ENCODE measurements at places on chromosomes 12 and 14.

- no peak for DNase-seq
Measured at GRCh38 chr12:62248873-62249272, 11.3 kb upstream of the USP15 start.

DNA sequence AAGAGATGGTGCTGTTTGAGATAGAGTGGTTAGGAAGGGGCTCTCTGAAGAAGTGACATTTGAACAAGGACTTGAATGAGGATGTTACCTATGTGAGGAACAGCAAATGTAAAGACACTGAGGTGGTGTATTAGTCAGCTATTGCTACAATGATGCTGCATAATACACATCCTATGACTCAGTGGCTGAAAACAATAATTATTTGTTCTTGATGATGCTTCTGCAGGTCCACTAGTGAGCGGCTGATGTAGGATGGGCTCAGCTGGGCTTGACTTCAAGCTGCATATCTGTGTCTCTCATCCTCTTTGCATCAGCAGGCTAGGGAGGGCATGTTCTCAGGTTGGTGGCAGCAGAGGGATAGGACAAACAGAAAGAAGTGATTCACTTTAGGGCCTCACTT, 21.4 kb upstream of the CLMN start:
- DNase-seq = no peak

- peak; percentile 26 for DNase-seq
Measured at GRCh38 chr14:31419967-31420318, 407 bp downstream of the HEATR5A start.

GRCh38 chr12:64299628-64300027, 77.5 kb upstream of the KICS2 start:
- no peak for DNase-seq

DNA sequence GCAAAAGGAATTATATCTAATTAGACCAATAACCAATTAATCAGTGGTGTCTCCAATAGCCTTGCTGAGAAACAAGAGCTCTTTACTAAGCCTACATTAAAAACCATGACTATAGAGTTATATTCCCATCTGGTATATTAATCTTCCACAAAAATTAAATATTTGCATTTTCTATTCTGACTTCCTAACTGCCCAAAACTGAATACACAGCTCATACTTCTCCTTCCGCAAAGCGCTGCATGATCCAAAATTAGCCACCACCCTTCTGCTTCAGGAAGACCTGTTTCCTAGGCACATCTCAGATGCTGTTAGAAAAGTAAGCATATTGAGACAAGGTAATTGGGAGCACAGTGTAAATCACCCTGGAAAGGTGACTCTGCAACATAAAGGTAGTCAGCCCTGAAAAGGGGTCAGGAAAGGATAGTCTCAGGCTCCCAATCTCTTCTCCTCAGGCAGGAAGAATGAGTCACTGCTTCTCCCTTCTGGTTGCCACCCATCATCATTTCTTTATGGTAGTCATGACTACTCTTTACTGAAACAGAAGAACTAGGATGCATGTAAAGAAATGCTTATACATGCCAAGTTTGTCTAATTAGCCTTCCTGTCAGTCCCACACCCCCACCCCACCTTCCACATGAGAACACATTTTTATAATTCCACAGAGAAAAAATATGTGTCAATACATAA, 54.3 kb downstream of the PLCZ1 start:
- DNase-seq = no peak

GRCh38 chr14:32224737-32225377, 21.8 kb upstream of the RNU6-8 start:
- no peak for DNase-seq

- DNase-seq = no peak
Measured at GRCh38 chr14:58109744-58110143, 42.3 kb downstream of the ARMH4 start.

- DNase-seq = no peak
Measured at GRCh38 chr12:63930971-63931370, 86.5 kb downstream of the SRGAP1 start.

DNA sequence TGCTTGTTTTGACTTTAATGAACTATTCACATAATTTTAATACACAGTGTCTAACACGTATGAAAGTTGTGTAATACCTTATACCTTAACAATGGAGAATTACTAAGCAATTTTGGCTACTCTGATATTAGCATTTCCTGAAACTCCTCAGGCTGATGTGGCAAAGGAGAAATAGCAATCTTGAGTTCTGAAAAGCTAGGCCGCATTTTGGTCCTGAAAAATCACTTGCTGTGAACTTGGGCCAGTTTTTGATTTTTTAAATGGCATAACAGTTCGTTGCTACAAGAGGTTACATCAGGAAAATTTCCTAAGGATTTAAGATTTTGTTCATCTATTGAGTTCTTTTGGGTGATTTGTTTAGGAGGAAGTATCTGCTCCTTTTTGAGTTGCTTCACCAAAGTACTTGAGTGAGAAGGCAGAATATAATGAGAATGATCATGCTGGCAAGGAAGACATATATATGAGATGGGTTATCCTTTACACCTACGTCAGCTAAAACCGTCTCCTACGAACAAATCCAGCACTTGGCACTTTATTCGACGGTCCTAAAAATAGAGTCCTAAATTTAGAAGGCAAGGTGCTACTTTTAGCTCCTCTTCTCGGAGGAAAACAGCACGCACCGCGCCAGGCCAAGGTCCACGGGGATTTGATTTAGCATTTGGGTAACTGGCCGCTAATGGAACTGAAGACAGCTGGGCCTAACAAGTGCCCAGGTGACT, 32.2 kb downstream of the MIA2 start:
- DNase-seq = no peak

- DNase-seq = no peak
Measured at GRCh38 chr12:82593143-82593542, 93.6 kb upstream of the TMTC2 start.

DNA sequence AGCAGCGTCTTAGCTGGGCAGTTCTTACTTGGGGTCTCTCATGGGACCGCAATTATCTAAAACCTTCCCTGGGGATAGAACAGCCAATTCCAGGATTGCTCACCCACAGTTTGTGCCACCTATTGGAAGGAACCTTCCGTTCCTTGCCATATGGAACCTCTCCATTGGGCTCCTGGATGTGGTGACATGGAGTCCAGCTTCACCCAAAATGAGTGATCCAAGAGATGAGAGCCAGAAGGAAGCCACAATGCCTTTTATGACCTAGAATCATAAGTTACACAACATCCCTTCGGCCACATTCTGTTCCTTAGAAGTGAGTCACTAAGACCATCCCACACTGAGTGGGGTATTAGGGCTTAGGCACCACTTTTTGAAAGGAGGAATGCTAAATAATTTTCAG, 164.4 kb downstream of the FBXL14 start:
- DNase-seq = no peak

GRCh38 chr14:87214558-87214957, 778.4 kb downstream of the GALC start:
- DNase-seq = no peak

- no peak for DNase-seq
Measured at GRCh38 chr14:52917735-52918134, 33.1 kb downstream of the FERMT2 start.

DNA sequence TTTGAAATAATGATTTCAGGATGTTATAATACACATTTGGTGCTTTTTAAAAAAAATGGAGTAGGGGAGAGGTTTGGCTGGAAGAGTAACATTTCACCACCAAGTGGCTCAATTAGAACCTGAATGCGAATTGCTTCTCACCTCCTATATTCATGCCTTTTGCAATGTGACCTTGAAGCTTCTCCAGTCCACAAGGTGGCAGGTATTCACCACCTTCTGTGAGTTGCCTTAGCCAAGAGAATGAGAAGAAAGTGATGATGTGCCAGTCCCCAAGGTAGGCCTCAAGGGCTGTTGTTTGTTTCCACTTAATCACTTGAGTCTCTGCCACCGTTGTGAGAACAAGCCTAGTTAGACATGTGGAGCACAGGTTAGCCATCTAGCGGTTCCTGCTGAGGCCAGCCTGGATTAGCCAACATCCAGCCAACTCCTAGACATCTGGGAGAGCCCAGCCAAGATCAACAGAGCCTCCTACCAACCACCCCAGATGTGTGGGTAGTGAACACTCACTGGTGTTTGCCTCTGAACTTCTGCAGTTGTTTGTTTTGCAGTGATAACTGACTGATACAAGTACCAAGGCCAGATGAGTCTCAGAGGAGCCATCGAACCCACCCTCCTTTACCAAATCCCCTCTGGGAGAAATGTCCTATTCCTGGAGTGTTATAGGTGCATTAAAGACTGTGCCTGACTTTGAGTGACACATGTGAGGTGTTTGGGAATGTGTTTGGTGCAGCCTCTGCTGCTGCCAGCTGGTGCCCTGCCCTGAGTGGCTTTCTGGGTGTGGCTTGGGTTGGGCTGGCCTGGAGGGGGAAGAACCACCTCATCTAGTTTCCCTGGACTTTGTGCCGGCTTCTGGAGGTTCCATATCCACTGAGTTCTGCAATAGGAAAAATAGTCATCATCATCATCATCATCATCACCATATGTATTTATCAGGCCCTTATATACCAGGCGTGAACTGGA, 132.5 kb upstream of the RFLNA start:
- no peak for DNase-seq

DNA sequence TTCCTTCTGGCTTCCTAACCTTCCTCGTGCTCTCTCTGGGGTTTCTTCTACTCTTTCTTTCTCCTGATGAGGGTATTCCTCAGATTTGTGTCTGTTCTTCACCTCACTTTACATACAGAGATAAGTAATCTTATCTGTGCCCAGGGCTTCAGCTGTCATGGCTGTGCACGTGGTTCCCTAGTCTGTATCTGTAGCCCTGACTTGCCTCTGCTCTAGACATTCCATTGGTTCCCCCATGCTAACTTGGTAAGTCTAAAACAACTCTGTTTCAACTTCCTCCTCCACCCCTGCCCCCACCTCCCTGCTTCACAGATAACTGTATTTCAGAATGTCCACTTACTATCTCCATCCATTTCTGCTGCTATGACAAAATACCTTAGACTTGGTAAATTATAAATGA, 10.8 kb downstream of the DIP2B start:
- DNase-seq = no peak

DNA sequence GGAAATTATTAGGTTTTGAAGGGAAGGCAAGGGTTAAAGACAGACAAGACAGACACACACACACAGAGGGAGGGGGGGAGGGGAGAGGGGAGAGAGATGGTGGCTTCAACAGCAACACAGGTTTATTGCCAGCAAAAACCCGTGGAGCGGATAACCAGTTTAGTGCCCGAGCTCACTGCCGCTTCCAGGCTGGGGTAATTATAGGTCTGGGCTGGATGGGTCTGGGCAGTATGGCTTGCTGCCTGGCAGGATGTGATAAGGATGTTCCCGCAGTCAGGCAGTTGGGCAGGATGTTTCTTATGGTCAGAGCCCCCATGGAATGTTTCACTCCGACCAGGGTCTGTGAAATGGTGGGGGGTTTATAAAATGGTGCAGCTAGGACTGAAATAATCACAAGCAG, 4.4 kb upstream of the TDRD9 start:
- DNase-seq = no peak

- DNase-seq = no peak
Measured at GRCh38 chr12:98402091-98402490, 113.3 kb upstream of the TMPO start.

DNA sequence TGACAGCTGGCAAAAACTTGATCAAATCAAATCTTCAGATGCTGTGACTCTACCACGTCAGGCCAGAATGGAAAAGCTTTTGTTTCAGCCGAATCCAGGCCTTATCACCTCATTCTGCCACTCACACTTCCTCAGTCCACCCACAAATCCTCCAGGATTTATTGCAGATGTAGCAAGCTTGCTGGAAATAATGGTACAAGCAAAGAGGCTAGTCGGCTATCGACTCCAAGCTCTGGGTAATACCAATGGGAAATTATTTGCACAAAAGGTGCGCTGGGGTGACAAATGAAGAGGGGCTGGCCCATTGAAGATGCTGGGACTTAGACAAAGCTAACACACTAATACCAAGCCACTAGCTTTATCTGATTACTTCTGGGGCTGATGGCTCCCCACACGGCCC, 250.5 kb downstream of the ASCL1 start:
- DNase-seq = no peak

DNA sequence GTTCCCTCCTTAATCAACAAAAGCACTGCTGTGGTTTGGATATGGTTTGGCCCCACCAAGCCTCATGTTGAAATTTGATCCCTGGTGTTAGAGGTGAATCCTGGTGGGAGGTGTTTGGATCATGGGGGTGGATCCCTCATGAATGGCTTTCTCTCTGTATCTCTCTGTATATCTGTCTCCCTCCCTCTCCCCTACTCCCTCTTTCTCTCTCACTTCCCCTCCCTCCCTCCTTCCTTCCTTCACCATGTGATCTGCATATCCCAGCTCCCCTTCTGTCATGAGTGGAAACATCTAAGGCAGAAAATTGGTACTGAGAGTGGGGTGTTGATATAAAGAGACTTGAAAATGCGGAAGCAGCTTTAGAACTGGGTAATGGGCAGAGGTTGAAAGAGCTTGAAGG, 5.2 kb downstream of the GSKIP start:
- no peak for DNase-seq

GRCh38 chr12:130672089-130672820, 43.8 kb downstream of the RIMBP2 start:
- no peak for DNase-seq

GRCh38 chr14:98579140-98579539, 692.9 kb downstream of the BCL11B start:
- DNase-seq = no peak

DNA sequence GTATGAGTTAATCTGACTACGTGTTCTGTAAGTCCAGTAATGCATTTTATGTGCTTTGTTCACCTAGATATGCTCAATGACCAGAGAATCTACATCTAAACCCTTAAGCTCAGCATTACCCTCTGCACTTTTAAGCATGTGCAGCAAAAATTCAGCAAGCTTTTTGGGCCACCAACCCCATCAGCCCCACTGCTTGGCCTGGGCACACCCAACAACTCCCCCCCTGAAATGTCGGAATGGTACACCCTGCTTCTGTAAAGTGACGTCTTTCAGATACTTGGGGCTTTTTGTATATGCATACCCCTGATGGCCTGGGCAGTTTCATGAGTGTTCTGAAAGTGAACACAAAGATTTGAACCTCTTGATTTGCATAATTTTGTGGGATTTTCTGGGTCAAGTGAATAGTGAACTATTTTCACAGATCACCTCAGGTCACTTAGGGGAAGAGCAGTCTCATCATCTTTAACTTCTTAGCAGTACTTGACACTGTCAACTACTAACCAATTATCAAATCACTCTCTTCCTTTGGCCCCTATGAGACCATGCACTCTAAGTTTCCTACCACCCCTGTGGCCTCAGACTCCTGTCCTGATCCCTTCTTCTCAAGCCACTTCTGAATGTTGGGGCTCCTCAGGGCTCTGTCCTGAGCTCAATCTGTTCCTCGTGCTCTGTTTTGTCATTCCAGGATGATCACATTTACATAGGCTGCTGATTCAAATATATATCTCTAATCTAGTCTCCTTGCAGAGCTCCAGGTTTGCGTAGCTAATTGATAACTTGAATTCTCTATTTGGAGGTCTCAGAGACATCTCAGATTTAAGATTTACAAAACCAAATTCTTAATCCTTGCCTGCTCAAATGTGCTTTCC, 36.3 kb upstream of the PPM1A start:
- DNase-seq = no peak

- no peak for DNase-seq
Measured at GRCh38 chr12:3683670-3684069, 69.2 kb downstream of the CRACR2A start.

GRCh38 chr14:101633276-101633675, 72.0 kb downstream of the DIO3 start:
- DNase-seq = no peak

- DNase-seq = no peak
Measured at GRCh38 chr12:82971584-82971983, 284.9 kb downstream of the TMTC2 start.

- DNase-seq = no peak
Measured at GRCh38 chr14:35949920-35950513, 123.9 kb downstream of the BRMS1L start.
